ENCODE measurements at places on chromosomes 2 and 18.

GRCh38 chr2:102166189-102166845 lies 20.5 kb upstream of the IL1RL2 start:
- no peak for DNase-seq

DNA sequence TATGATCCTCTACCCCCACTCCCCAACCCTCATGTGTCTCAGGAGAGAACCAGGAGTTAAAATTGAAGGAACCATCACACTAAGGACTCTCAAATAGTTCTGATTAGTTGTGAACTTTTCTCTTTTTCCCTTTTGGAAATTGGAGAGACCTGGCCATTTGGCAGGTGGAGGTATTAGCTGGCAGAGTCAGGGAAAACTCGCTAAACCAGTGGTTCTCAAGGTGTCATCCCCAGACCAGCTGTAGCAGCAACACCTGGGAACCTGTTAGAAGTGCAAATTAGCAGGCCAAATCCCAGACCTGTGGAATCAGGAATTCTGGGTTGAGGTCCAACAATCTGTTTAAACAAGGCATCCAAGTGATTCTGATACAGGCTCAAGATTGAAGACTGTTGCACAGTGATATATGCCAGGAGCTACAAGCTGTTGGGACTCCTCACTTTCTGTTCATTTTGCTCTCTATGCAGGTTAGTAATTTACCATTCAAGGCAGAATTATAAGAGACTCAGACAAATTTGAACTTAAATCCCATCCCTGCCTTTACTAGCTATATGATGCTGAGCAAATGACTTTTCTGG lies 2.8 kb upstream of the TMEM131 start:
- DNase-seq = no peak

- no peak for DNase-seq
Observed at GRCh38 chr2:5539282-5540165, 152.7 kb upstream of the SOX11 start.

DNA sequence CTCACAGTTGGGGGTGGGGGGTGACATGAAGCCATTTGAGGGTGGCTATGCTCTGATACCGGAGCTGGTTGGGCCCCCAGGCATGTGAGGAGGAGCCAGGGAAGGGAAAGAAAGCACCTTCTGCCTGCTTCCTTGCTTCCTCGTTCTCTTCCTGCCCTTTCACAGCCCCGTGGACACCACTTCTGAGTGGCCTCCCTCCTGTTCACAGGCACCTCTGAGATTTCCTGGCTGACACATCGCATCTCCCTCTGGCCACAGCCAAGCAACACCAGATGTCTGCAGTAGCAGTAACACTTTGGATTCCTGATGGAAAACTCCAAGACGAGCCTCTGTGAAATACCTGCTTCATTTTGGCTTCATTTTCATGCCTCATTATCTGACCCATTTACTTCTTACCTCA lies 64.7 kb upstream of the ST3GAL5 start:
- DNase-seq = no peak

GRCh38 chr2:569681-570080 lies 107.5 kb downstream of the TMEM18 start:
- no peak for DNase-seq

DNA sequence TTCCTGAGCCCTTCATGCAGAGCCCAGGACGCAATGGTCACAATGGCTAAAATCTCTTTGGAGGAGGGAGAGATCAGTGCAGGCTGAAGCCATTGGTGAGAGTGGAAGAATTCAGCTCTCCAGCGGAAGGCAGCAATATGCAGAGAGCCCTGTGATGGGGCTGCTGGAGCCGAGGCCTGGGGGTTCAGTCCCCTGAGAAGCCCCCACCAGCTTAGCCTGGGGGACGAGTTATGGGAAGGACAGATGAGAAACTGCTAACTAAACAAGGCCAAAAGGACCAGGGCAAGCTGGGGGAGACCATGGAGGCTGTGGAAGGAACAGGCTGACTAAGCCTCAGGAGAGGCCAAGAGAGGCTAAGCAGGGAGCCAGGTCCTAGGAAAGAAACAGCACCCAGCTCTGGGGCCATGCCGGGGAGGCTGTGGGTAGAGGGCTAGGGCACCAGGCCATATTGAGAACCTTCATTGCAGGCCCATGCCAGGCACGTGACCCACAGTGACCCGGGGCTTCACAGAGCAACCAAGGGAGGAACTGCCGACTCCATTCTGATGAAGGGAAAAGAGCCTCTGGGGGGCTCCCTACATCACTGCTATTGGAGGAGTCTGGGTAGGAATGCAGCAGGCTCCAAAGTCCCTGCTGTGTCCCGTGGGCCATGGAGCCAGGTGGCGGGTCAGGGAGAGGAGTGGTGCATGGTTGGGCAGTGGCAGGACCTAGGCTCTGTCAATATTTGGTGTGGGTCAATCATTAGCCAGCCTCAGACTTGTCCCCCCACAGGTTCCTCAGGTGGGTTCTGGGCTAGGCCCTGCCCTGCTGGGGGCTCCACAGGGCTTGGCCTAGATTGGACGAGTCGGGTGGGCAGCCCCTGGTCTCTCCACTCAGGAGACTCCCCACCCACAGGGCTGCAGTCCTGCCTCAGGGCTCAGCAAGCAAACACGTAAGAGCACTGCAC lies 19.8 kb downstream of the PROC start:
- DNase-seq = no peak

DNA sequence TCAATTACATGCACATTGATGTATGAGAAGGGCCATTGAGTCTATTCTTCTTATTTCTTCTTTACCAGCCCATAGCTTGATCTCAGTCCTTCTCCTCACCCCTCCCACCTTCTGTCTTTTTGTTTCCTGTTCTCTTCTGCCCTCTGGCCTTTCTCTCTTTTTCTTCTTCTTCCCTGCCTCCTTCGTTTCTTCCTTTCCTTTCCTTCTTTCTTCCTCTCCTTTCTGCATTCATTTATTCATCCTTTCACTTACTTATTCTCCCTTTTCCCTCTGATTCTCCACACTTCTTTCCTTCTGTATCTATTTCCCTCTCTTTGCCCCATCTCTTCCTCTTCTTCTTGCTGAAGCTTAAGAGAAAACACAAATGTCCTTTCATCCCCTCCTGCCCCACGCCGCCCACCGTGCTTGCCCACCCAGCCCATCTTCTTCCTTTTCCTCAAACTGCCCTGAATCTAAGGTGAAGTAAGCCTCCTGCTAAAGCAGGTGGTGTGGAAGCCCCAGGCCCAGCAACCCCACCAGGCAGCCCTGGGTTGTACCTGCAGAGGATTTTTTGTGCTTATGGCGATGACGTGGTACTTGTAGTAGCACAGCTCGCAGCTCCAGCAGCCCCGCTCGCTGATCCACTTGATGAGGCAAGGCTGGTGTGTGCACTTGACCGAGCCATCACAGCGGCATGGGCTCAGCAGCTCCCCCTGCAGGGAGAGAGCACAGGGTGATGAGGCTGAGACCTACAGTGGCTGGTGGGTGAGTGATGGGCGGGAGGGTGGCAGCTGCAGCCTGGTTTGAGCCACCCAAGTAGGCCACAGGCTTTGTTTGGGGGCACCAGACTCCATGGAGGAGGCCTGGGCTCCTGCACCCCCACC lies 89.0 kb downstream of the MARCHF4 start:
- no peak for DNase-seq

GRCh38 chr2:67799886-67800285 lies 262.9 kb downstream of the C1D start:
- no peak for DNase-seq

DNA sequence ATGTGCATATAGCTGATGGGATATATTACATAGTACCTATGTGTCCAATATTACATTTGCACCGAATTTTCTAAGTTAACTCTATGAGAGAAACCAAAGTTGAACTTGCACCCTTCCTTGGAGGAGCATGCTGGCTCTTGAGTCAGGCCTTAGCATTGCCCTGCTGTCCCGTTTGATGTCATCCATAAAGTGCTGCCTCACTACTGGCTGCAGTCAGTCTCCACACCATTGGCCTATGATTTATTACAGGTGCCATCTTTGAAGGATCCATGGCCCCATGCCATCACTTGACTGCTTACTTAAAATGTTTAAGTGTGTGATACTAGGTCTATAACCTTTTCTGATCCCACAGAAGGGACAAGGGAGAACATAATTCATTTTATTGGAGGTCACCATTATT lies 249.3 kb upstream of the RBBP8 start:
- DNase-seq = no peak

DNA sequence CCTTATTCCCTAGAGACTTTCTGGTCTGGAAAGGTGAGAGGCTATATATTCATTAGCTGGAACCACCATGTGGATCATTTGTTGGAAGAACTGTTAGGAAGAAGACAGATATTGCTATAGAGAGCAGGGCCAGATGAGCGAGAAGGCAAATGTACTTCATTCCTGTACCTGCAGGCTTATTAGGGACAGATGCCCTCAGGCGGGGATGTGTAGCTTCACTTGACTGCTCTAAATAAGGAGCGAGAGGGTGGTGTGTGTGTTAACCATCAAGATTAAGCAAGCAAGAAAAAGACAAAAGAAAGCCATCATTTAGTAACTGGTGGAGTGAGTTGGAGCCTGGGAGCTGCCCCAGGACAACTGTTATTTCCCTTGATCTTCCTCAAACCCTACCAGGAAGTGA lies 36.4 kb downstream of the NEDD4L start:
- no peak for DNase-seq

DNA sequence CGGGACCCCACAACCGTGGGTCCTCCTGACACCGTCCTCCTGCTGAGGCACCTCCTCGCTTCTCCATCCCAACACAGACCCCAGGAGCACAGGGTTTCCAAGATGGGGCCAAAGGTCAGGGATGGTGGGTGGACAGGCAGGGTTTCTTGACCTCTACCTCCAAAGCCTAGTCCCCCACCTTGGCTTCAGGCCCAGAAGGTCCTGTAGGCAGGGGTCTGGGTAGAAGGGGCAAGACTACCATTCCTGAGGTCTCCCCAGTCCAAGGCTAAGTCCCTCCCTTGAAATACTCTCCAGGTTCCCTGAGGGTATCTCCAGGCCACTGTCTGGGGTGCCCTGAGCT lies 7.1 kb downstream of the CYP26B1 start:
- no peak for DNase-seq
